Cardiac muscle cell (in vitro differentiated cells and primary cell): ENCODE measurements at places on chromosomes 2 and 18.

- DNase-seq, result no peak
Observed at GRCh38 chr2:122749405-122749804, 994.0 kb downstream of the TSN start.

DNA sequence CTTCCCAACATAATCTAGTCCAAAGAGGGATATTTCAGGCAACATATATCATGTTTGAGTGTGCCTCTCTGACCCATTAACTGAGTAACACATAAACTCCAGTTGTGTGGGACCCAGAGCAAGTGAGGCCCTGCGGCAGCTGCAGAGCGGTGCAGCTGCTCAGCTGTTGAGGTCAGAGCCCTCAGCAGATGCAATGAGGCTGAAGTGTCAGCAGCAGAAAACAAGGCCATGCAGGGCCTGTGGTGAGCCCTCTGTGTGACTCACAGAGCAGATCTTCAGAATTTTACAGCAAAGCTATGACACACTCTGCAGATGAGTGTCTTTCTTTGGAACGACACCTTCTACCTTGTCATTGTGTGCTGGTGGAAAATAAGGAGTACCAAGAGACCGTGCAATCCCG lies 168.5 kb downstream of the CBLN2 start:
- DNase-seq, result no peak

DNA sequence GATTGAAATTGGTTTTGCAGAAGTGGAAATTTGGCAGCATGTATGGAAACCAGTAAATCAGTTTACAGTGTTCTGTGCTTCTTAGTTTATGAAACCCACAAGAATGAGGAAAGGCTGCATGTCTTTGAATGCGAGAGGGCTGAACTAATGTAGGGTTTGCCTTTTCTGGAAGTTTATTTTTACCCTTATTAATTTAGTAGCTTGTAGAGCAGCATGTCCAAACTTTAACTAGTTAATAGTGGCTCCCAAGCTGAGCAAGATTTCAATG lies 50.4 kb downstream of the LDLRAD4 start:
- DNase-seq, result no peak

GRCh38 chr2:19841918-19842693 lies 59.7 kb downstream of the TTC32 start:
- no peak for DNase-seq

DNA sequence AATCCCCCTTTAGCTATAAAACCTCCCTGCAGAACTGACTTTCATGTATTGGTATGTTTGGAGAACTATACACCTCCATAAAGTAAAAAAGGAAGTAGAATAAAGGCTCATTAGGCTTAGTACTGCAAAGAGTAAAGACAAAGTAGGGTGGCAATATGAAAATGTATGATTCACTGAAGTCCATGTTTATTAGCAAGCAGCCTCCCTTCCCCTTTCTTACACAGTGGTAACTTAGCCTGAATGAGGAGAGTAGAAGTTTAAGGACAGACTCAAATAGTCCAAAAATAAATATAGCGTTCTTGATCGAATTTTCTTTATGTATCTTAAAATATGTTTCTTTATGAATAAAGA lies 1.5 kb downstream of the ZNF804A start:
- DNase-seq, result no peak

DNA sequence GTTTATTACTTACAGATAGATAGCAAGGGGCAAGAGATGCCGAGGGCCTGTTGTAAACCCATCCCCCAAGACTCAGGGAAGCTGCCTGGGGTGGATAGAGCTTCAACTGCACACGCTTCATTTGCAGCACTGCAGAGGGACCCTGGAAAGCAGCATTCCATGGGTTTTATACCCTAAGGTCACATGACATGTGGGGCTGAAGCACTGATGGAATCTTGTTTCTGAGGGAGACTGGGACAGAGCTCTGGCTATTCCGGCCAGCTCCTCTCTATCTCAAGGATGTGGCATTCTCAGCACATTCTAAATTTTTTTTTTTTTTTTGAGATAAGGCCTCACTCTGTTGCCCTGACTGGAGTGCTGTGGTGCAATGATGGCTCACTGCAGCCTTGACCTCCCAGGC lies 300.1 kb downstream of the MYCN start:
- DNase-seq, result no peak

- DNase-seq, result no peak
Observed at GRCh38 chr18:22091341-22091740, 78.0 kb upstream of the GATA6 start.

GRCh38 chr2:100800915-100801314 lies 19.0 kb upstream of the NPAS2 start:
- no peak for DNase-seq

DNA sequence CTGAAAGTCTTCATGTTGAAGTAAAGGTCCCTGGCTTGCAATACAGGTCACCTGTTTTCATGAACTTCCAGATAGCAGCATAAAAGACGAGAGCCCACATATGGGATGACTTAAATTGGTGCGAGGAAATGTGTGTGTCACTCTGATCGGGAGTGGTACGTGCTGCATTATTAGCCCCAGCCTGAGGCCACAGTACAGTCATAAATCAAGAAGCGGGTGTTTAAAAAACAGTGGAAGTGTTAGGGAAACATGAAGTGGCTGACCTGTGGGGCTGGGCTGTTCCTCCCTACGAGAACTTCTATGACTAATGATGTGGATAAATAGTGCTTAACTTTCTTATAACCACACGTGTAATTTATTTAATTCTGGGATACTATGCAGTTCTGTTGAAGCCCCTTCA lies 24.4 kb downstream of the RDH14 start:
- no peak for DNase-seq

- no peak for DNase-seq
Observed at GRCh38 chr2:222485367-222486211, 61.2 kb downstream of the SGPP2 start.

DNA sequence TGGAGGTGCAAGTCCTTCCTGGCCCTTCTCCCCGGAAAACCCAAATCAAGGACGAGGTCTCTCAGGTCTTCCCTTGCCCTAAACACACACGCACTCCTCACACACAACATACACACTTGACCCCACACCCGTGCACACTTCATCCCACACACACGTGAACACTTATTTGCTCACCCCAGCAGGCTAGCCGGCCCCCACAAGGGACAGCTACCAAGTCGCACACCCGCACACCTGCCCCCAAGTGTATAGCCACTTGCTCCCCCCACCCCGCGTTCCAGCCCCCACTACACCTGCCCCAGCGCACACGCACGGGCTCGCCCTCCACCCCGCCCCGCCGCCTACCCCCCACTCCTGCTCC lies 359 bp downstream of the TGFBRAP1 start:
- DNase-seq, result no peak

DNA sequence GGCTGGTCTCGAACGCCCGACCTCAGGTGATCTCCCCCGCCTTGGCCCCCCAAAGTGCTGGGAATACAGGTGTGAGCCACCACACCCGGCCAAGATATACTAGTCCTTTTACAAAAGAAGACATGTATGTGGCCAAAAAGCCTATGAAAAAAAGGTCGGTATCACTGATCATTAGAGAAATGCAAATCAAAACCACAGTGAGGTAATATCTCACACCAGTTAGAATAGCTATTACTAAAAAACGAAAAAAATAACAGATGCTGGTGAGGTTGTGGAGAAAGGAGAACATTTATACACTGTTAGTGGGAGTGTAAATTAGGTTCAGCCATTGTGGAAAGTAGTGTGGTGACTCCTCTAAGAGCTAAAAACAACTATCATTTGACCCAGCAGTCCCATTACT lies 26.4 kb downstream of the KLHL23 start:
- DNase-seq, result no peak

DNA sequence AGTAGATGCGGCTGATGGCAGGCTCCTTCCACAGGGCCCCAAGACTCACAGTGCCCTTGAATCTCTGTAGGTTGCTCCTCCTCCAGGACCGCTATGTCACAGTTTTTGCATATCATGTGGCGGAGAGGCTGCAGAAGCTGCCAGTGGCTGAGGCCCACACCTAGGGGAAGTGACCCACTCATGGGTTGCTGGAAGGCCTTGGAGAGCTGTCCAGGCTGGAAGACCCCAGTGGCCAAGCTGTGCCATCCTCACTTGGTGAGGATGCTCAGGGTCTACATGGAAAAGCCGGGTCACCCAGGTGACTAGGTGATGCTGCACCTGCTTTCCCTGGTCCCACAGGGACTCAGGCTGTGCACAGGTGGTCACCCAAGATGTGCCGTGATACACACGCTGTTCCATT lies 90.6 kb downstream of the SEPTIN10 start:
- DNase-seq, result no peak

DNA sequence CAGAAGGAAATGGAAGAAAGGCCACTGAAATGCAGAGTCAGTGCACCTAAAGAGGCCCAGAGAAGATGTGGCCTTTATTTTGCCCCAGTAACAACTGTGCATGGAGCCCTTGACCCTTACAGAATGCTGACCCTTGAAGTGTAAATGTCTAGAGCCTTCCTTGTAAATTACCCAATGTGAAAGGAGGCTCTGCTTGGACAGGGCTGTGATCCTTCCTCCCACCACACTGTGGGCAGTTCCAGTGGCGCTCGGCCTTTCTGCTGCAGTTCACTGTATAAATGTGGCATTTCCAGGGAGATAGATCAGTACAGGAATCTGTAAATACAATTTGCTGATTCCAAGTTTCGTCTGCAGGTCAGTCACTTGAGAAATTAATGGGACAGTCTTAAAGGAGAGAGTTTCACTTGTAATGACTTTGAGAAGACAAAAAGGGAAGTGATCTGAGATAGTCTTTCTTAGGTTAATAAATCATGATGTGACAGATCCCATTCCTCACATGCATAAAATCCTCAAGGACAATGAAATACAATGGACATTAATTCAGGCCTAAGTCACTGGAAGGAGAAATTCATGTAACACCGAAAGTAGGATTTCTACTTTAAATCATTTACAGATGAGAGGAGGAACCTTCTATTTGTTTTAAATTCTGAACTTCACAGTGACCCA lies 133.8 kb upstream of the LMAN1 start:
- DNase-seq, result no peak

- no peak for DNase-seq
Observed at GRCh38 chr2:38830526-38831159, 45.1 kb downstream of the DHX57 start.

- peak; percentile 58 for DNase-seq
Observed at GRCh38 chr2:170815746-170816503, 762 bp upstream of the GAD1 start.

- no peak for DNase-seq
Observed at GRCh38 chr2:31204783-31205182, 12.5 kb downstream of the CAPN14 start.

DNA sequence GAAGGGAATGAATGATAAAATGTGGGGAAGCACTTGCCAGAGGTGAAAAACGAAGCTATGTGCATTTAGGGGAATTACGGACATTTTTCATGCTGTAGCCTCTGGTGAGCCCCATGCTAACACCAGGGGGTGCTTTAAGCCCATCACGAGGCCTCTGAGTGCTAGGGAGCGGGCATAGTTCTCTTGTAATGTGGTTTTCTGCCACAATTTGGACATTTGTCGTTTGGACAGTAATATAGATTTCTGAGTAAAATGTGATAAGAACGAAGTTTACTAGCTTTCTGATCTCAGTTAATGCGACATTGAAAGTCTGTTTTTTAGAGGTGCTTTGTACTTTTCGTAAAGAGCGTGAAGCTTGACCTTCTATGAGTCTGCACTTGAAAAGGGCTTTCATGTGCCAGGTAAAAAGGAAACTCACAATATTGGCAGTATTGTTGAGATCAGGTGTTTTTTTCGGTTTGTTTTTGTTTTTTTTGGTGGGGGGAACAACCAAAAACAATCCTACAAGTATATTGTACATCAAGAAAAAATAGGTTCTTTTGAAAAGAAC lies 50.6 kb downstream of the TRAF3IP1 start:
- DNase-seq, result peak; percentile 50

- DNase-seq, result peak; percentile 72
Observed at GRCh38 chr2:19949071-19949470, 40.8 kb downstream of the WDR35 start.

DNA sequence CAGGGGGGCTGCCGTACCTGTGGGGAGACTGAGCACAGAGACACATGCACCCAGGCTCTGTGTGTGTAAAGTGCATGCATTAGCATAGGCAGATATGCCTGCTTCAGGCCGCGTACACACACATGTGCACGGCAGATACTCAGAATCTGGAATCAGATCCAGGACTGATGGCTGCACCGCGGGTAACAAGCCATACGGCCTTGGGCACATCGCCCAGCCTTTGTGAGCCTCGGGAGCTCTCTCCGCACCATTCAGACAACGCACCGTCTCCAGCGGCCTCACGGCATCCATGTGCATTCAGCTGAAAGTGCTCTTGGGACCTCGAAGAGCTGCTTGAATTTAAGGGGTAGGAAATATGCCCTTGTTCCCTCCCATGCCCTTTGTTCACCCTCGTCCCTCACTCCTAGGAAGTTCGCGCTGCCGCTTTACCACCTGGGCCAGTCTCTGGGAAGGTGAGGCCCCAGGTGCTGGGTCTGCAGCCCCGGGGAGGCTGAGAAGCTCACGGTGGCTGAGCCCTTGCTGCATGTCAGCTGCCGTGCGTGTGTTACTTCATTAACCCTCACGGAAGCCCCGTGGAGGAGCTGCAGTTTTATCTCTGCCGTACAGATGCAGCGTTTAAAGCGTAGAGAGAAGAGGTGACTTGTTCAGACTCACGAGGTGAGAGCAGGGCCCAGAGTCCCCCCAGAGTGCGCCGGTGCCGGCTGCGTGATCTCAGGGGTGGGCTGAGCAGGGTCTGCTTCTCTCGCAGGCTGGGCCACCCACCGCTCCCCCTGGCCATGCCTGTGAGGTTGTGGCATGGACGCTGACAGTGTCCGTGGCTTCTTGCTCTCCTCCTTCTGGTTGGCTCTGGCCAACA lies 377.7 kb upstream of the MYT1L start:
- no peak for DNase-seq

GRCh38 chr18:27138079-27138478 lies 47.0 kb downstream of the CHST9 start:
- no peak for DNase-seq

DNA sequence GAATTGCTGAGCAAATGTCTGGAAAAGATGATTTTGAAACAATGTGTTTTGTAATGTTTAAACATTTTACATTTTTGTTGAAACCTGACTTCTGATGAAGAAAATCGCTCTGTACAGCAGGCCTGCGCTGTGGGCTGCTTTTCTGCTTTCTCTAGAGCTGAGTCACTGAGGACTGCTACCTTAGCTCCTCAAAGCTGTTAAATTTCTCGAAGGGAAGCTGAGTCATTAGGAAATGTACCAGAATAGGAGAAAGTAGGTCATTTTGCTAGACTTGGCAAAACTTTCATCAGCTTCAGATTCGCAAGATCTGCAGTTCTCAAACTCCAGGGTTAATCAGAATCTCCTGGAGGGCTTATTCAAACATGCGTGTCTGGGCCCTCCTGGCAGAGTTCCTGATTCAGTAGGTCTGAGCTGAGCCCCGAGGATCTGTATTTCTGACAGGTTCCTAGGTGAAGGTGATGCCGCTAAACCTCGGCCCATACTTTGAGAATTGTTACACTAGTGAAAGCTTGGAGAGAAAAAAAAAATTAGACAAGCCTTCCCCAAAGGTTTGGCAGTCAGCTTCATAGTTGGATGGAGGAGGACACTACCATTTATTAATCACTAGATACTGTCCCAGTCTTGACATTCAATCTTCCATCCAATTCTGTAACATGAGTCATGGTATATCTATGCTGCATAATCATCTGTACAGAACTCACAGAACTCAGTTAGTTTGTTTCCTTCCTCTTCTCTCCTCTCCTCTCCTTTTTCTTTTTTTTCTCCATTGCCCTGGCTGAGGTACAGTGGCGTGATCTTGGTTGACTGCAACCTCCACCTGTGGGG lies 297.6 kb downstream of the PARD3B start:
- DNase-seq, result no peak

GRCh38 chr2:20185176-20186022 lies 39.5 kb downstream of the SDC1 start:
- DNase-seq, result no peak
